Stimulated activated naive B cell treated with anti-CD40 and anti-IgM and Interleukin-4, amounts not matched to agents 10 μg/mL and 1 μg/mL and 100 μg/mL, for 72 hours (primary cell): ENCODE measurements at places on chromosomes 16 and 17.
A peak's percentile ranks its signal among the peaks of the same experiment; 100 is the strongest.

DNA sequence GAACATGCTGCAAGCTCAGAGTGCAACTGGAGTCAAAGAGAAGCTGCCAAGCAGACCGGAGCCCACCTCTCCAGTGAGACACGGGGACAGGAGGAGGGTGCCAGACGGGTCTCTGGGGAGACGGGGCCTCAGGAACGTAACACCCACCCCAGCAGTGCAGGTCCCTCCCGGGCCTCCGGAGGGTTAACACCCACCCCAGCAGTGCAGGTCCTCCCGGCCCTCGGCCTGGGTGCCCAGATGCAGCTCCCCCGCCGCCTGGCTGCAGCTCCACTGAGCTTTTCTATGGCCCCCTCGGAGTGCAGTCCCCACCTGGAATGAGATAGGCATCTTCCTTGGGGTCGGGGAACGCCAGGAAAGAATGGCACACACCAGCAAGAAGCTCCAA lies 89.9 kb downstream of the ZNF778 start:
- no peaks in the 10 kb centered on the region for H3K27me3 ChIP-seq
- no peak for DNase-seq
- peak overlapping the region; percentile 81 for H3K27ac ChIP-seq
- peaks cover 28% of the 10 kb centered on the region for H3K36me3 ChIP-seq
- H3K4me3 ChIP-seq = no peak overlapping the region

- DNase-seq = no peak
- H3K27ac ChIP-seq = no peak overlapping the region
- H3K27me3 ChIP-seq = no peaks in the 10 kb centered on the region
- H3K4me3 ChIP-seq = no peak overlapping the region
Observed at GRCh38 chr16:20931066-20931600, 30.6 kb downstream of the LYRM1 start.

DNA sequence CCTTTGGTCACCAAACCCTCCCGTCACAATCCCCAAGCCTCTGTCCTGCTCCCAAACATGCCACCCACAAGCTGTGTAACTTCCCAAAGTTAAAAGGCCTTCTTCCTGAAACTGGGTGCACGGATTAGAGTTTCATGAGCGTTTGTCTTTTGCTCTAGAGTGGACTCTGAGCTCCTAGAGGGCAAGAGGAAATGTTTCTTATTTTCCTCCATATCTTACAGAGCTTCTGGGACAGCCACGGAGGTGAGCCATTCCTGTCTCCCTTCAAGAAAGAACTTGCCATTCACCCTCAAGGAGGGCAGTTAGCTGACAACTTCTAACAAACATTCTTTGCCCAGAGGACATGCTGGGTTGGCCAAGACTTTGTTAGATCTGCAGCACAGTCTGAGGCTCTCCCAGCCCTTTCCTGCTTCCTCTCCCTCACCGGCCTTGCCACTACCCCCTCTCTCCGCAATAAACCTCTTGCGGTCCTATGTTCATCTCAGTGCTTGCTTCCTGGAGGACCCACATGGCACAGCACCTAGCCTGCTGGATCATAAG lies 2.6 kb upstream of the MYCBPAP start:
- no peaks in the 10 kb centered on the region for H3K36me3 ChIP-seq
- no peak for DNase-seq
- no peak overlapping the region for H3K27ac ChIP-seq

- H3K4me3 ChIP-seq = no peak overlapping the region
- DNase-seq = no peak
- H3K36me3 ChIP-seq = no peaks in the 10 kb centered on the region
- H3K27me3 ChIP-seq = peaks cover 14% of the 10 kb centered on the region
- peaks cover 3% of the 10 kb centered on the region for H3K4me1 ChIP-seq
Observed at GRCh38 chr17:73719588-73720071, 75.4 kb upstream of the SDK2 start.

- H3K4me1 ChIP-seq = no peaks in the 10 kb centered on the region
- H3K27ac ChIP-seq = no peak overlapping the region
- DNase-seq = no peak
- no peaks in the 10 kb centered on the region for H3K36me3 ChIP-seq
- H3K27me3 ChIP-seq = peaks cover 41% of the 10 kb centered on the region
Observed at GRCh38 chr16:84218176-84218823, 21.5 kb downstream of the KCNG4 start.

- H3K4me3 ChIP-seq = no peak overlapping the region
- H3K27me3 ChIP-seq = no peaks in the 10 kb centered on the region
- DNase-seq = no peak
- no peak overlapping the region for H3K27ac ChIP-seq
- no peaks in the 10 kb centered on the region for H3K36me3 ChIP-seq
Observed at GRCh38 chr17:81130385-81131361, 34.6 kb upstream of the PVALEF start.

DNA sequence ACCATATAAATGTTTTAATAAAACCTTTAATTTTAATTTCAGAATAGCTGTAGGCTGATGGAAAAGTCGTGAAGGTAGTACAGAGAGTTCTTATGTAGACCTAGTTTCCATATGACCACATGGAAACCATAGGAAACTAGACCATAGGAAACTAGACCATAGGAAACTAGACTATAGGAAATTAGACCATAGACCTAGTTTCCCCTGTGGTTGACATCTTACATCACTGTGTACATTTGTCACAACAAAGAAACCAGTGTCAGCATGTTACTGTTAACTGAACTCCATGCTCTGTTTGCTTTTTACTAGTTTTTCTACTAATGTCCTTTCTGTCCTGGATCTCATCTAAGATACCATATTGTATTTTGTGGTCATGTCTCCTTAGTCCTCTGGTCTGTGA lies 14.6 kb downstream of the NUDT7 start:
- peaks cover 35% of the 10 kb centered on the region for H3K4me1 ChIP-seq
- H3K27me3 ChIP-seq = no peaks in the 10 kb centered on the region
- no peak for DNase-seq
- no peak overlapping the region for H3K27ac ChIP-seq
- H3K36me3 ChIP-seq = peaks cover 8% of the 10 kb centered on the region

GRCh38 chr17:60473788-60474187 lies 51.5 kb downstream of the CHCT1 start:
- no peak overlapping the region for H3K27ac ChIP-seq
- peaks cover 12% of the 10 kb centered on the region for H3K4me1 ChIP-seq
- no peak for DNase-seq
- peaks cover 40% of the 10 kb centered on the region for H3K36me3 ChIP-seq
- H3K4me3 ChIP-seq = no peak overlapping the region
- no peaks in the 10 kb centered on the region for H3K27me3 ChIP-seq

GRCh38 chr17:45963889-45964288 lies 35.2 kb upstream of the STH start:
- no peak overlapping the region for H3K27ac ChIP-seq
- peaks cover 35% of the 10 kb centered on the region for H3K27me3 ChIP-seq
- H3K4me3 ChIP-seq = no peak overlapping the region
- no peaks in the 10 kb centered on the region for H3K36me3 ChIP-seq

- H3K4me3 ChIP-seq = no peak overlapping the region
- H3K4me1 ChIP-seq = no peaks in the 10 kb centered on the region
- no peaks in the 10 kb centered on the region for H3K36me3 ChIP-seq
- no peak overlapping the region for H3K27ac ChIP-seq
- DNase-seq = no peak
- no peaks in the 10 kb centered on the region for H3K27me3 ChIP-seq
Observed at GRCh38 chr17:14856176-14856575, 408.9 kb downstream of the PMP22 start.

DNA sequence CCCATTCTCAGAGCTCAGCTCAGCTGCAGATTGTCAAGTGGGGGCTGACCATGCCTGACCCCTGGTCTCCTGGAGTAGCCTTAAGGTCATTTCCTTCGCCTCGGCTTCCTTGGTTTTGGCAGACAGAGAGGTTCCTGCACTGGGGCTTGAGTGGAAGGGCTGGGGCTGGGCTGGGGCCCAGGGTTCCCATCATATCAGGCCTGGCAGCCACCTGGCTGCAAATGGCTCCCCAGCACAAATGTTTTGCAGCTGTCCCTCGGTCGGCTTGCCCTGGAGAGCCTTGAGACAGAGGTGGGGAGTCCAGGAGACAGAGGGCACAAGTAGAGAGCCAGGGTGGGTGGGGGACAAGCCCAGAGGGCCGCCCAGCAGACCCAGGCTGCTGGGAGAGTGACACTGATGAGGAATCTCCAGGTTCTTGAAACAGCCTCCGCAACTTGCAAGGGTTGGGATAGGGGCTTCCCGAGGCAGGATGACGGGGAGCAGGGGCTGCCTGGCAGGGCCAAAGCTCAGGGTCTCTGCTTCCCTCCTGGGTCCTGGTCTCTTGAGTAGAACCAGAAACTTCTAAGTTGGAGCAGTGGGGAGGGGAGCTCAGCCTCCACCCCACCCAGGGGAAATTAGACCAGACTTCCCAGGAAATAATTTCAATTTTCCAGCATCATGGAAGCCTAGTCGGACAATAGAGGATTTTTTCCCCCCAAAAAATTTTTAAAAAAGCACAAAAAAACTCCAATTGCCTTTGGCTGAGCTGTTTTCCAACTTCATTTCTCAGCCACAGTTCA lies 19.3 kb downstream of the IGFBP4 start:
- peaks cover 7% of the 10 kb centered on the region for H3K27me3 ChIP-seq
- no peak for DNase-seq
- H3K4me3 ChIP-seq = no peak overlapping the region
- H3K36me3 ChIP-seq = no peaks in the 10 kb centered on the region
- H3K4me1 ChIP-seq = no peaks in the 10 kb centered on the region
- H3K27ac ChIP-seq = no peak overlapping the region

DNA sequence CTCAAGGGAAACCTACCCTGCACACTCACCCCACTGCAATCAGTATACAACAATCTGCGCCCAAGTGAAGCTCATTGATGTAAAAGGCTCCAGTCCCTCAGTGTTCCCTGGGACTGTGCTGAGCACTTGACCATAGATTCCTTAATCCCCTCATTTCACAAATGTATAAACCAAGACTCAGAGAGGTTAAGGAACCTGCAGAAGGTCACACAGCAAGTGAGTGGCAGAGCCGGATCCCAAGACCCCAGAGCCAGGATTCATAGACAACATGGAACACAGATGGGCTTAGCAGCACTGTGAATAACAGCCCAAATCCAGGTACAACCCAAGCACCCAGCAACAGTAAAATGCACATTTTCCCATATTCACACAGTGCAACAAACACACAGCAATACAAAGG lies 225.7 kb downstream of the C16orf78 start:
- DNase-seq = no peak
- no peaks in the 10 kb centered on the region for H3K36me3 ChIP-seq
- H3K27me3 ChIP-seq = peaks cover 5% of the 10 kb centered on the region
- no peaks in the 10 kb centered on the region for H3K4me1 ChIP-seq

- no peak overlapping the region for H3K27ac ChIP-seq
- no peaks in the 10 kb centered on the region for H3K36me3 ChIP-seq
- H3K4me3 ChIP-seq = no peak overlapping the region
- DNase-seq = no peak
- peaks cover 22% of the 10 kb centered on the region for H3K27me3 ChIP-seq
Observed at GRCh38 chr17:73669771-73670170, 25.5 kb upstream of the SDK2 start.

DNA sequence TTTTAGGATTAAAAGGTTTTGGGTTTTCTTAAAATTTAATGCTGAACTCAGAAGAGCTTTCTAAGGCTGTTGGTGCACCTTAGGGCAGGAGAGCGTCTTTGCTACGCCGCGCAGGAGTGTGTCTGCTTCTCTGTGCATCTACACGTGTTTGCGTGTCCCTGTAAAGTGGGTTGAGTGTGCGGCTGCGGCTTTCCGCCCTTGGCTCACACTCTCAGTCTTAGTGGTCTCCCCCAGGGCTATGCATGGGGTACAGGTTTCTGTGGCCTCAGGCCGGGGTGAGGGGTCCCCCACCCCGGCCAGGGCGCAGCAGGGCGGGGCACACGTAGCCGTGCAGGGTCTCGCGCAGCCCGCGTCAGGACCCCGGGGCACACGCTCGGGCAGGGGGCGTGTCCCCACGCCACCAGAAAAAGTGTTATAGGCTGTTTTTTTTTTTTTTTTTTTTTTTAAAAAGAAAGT lies 727 bp upstream of the TENT4B start:
- peaks cover 35% of the 10 kb centered on the region for H3K4me1 ChIP-seq
- no peaks in the 10 kb centered on the region for H3K27me3 ChIP-seq
- peaks cover 10% of the 10 kb centered on the region for H3K36me3 ChIP-seq
- H3K27ac ChIP-seq = peak overlapping the region; percentile 95
- peak overlapping the region; percentile 83 for H3K4me3 ChIP-seq
- peak; percentile 68 for DNase-seq

DNA sequence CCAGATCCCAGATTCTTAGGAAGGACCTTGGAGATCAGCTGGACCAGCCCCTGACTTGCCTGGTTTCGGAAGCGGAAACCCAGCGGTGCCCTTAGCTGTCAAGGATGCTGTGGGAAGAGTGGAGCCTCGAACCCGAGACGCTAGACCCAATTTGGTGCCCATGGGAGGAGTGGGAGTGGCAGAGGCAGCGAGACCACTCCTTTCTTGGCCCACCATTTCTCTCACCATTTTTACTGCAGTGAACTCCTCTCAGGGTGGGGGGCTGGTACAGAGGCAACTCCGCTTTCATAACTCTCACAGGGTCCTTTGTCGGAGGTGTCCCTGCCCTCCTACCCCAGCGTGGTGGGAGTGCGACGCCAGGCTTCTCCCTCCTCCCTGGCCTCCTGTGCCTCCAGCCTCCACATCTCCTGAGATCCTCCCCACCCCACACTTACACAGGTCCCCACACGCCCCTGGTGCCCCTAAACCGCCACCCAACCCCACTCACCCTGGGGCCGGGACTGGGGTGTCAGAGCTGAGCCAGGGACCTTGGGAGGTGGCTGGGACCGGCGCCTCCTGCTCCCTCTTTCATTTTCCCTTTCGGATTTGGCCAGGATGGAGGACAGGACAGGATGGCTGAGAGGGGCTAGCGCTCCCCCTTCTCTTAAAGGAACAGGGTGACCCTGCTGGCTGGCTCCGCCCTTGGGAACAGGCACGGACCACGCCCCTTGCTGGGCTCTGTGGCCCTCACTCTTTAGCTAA lies at the start of gene GJD3:
GJD3 (minus strand) TSS at position 617 of the 741 bp plus-strand sequence. CDS start 922 bp downstream, outside the sequence.
- DNase-seq = no peak
- peaks cover 3% of the 10 kb centered on the region for H3K36me3 ChIP-seq
- H3K27ac ChIP-seq = peak within 1 kb of the TSS; percentile 65
- peak within 1 kb of the TSS; percentile 85 for H3K4me3 ChIP-seq
- peaks cover 11% of the 10 kb centered on the region for H3K4me1 ChIP-seq
- peaks cover 20% of the 10 kb centered on the region for H3K27me3 ChIP-seq

DNA sequence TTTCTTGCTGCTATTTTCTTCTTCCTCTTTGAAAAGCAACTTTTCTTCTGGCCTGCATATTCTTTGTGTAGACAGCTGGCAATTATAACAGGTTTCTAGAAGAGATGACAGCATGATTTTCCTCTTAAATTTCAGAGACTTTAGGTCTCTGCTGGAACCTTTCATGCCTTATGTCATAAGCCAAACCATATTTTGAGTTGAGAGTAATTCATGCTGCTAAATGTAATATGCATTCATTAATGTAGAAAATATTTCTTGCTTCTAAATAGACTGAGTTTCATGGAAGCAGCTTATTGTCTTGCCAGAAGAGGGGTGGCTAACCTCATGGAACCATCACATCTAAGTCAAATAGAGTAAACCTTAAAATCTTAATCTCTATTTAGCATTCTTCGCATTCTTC lies 25.9 kb upstream of the ABCA9 start:
- H3K4me1 ChIP-seq = no peaks in the 10 kb centered on the region
- H3K4me3 ChIP-seq = no peak overlapping the region
- no peaks in the 10 kb centered on the region for H3K27me3 ChIP-seq
- no peak overlapping the region for H3K27ac ChIP-seq
- DNase-seq = no peak

GRCh38 chr17:45284176-45285140 lies 22.6 kb upstream of the SPATA32 start:
- peaks cover 64% of the 10 kb centered on the region for H3K36me3 ChIP-seq
- peak overlapping the region; percentile 37 for H3K4me3 ChIP-seq
- peaks cover 28% of the 10 kb centered on the region for H3K4me1 ChIP-seq
- H3K27ac ChIP-seq = peak overlapping the region; percentile 88
